ENCODE measurements at places on chromosomes 5 and 9.

GRCh38 chr5:109924237-109925107 lies 234.7 kb downstream of the MAN2A1 start:
- no peak for DNase-seq

DNA sequence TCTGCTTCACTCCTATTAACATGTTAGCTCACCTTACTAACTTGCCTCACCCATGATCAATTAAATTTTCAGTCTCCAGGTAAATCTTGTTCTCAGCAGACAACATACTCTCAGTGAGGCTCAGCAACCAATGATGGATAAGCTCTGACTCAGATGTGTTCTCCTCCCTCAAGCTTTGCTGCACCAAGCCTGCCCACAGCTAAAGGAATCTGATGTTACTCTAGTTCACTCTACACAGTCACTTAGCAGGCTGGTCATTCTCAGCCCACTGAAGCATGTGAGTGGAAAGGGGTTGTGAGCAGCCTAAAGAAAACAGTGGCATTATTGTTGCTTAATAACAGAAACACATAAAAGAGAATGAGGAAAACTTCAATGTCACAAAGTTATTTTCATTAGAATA lies 37.3 kb upstream of the CTNND2 start:
- no peak for DNase-seq

DNA sequence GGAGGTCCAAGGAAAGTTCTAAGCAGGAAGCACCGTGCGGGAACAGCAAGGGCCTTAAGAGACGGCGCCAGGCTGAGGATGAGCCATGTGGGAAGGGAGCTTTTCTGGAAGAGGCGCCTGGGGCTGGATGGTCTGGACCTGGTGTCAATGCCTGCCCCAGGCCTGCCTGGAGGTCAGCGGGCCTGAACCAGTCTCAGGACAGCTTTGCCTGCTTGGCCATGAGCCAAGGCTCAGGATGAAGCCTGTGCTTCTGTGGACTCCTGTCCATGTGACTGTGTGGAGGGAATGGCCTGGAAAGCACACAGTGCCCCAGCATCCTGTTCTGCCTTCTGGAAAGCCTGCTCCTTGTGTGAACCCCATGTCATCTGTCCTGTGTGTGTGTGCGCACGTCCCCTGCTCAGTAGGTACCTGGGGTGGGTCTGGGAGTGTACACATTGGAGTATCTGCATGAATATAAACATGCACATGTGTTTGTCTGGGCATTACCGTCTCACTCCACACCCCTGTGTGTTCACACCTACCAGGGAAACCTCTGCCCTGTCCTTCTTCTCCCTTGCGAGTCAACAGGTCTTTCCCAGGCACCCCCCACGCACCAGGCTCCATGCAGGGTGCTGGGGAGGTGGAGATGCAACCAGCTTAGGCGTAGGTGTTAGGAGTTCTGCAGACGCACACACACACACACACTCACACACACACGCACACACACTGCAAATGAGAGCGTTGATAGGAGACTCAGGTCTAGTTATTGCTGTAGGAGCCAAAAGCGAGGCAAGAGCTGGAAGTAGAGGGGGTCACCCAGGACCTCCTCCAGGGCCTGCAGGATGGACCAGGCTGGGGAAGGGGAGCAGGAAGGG lies 24.8 kb downstream of the DAB2IP start:
- DNase-seq, result no peak

DNA sequence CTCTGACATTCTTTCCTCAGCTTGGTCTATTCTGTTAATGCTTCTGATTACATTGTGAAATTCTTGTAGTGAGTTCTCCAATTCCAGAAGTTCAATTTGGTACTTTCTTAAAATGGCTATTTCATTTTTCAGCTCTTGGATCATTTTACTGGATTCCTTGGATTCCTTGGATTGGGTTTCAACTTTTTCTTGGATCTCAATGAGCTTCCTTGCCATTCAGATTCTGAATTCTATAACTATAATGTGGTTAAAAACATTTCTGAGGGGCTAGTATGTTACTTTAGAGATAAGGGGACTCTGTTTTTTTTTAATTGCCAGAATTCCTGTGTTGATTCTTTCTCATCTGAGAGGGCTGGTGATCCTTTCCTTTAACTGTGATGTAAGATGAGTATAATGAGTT lies 136.4 kb downstream of the MCTP1 start:
- DNase-seq, result no peak

GRCh38 chr5:73044546-73044945 lies 75.8 kb upstream of the TMEM171 start:
- DNase-seq, result no peak

DNA sequence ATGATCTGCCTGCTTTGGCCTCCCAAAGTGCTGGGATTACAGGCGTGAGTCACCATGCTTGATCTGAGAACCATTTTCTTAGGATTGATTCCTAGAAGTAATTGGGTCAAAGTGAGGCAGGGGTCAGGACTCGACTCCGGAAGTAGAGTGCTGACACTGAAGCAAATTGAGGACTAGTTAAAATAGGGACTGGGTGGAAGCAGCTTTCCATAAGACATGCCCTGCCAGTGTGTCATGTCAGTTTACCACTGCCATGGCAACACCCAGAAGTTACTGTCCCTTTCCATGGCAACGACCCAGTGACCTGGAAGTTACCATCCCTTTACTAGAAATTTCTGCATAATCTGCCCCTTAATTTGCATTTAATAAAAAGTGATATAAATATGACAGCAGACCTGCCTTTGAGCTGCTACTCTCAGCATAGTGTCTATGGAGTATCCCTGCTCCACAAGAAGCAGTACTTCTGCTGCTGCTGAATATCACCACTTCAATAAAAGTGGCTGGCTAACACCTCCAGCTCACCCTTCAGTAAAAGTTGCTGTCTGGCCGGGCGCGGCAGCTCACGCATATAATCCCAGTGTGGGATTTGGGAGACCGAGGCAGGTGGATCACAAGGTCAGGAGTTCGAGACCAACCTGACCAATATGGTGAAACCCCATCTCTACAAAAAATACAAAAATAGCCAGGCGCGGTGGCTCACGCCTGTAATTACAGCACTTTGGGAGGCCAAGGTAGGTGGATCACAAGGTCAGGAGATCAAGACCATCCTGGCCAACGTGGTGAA lies 47.8 kb upstream of the JADE2 start:
- DNase-seq, result no peak

DNA sequence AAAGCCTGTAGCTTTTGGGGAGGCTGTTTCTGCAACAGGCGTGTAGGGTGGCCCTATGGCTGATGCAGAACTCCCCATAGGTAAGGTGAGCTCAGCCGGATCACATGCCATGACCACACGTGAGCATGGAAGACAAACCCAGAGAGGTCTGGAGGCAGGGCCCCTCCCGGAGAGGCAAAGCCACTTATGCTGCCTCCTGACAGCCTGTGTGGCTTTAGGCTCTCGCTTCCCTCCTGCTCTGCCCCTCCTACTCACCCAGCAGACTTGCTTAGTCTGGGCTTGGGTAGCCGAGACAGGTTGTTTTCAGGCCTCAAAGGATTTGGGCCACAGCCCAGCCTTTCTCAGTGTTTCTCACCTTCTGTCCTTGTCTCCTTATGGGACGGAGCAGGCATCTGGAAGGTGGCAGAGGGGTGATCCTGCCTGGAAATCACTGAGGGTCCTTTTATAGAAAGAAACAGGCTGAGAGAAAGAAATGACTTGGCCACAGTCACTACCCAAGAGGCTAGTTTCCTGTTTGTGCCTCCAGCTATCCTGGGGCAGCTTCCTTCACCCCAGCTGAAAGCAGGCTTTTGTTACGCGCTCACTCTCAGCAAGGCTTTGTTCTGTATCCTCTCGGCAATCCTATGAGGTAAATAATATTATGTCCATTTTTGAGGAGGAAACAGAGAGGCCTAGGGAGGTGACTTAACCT lies 89.9 kb downstream of the DAB2IP start:
- no peak for DNase-seq

- no peak for DNase-seq
These were observed 331.3 kb downstream of the ASTN2 start for GRCh38 chr9:117083559-117083958.

DNA sequence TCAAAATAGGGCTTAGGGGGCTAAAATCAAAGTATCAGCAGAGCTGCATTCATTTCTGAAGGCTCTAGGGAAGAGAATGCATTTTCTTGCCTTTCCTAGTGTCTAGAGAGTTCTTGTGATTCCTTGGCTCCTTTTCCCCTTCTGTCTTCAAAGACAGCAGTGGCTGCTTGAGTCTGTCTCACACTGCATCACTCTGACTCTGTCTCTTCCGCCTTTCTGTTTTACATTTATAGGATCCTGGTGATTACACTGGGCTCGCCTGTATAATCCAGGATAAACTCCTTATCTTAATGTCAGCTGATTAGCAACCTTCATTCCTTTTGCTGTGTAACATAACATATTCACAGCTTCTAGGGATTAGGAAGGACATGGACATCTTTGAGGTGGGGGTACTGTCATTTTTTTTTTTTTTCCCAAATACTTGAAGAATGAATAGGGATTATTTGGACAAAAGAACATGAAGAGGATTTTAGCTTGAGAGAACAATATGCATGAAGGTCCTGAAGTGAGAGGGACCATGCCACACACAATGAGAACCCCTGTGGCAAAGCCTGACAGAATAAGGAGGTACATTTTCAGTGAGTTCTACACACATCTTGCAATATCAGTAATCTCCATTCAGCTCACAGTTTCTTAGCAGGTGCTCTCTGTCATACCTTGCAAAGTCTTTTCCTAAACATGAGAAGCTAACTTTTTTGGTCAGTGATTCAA lies 267.6 kb downstream of the FAM170A start:
- DNase-seq, result no peak

DNA sequence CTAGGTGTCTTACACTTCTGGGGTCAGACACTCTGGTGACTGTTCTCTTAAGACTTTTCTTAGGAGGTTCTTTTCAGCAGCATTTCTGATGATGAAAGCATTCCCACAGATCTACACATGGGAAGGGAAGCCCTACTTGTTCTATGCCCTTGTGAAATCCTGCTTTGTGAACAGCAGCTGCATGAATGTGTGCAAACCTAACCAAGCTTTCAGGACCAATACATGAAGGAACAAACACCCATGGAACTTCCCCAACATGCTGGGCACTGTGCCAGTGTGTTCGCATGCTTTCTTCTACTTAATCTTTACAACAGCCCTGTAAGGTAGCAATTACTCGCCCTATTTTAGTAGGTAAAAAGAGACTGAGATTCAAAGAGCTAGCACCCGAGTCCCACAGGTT lies 439.9 kb upstream of the KLF4 start:
- peak; percentile 35 for DNase-seq

DNA sequence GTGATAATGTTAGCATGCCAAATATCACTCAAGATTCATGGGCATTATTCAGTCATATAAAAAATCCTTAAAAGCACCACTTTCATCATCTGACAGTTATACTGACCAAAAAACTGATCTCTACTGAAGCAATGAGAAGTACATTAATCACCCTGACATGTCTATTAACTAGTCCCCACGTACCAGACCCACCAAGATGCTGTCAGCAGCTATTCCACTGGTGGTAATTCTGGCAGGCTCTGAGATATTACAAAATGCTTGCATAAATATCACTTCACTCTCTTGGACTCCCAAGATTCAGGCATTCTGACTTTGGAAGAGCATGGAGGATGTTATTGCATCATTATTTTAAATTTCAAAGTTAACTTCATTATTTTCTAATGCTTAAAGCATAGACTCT lies 717.0 kb downstream of the DNAH5 start:
- DNase-seq, result no peak

DNA sequence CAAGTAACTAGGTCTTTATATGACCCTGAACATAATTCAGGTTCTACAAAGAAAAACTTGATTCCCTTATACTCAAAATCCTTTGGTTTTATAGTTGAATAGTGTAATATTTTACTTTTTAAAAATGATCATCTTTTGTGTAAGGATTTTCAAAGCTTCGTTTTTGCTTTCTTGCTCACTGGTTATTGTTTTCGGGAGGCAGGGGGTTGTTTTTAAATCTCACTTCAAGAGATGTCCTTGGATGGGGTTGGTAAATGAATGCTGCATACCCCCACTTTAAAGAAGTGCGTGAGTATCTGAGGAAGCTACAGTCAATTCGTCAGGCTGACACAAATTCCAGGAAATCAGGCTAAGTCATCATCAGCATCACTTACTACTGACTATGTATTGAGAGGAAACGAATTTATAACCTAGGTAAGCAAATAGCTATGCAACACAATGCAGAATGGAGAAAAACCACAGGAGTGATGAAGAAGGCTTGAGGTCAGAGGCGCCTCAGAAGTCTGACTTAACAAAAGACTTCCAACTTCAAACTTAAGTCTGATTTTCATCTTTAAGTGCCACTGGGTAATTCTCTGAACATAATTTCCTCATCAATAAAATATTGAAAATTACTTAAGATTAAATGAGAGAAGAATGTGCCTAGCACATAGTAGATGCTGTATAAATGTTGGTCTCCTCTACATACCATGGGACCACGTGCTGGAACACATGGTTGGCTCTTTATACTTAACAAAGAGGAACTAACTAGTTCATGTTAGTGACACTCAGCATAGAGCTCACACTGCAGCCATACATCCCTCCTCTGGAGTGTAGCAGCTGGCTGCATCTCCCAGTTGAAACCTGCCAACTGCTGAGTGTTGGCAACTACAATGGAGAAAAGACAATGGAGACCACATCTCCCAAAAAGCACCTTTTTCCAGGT lies 106.0 kb upstream of the KIF2A start:
- no peak for DNase-seq

- DNase-seq, result no peak
These were observed 27.7 kb downstream of the NSG2 start for GRCh38 chr5:174073122-174073660.

- DNase-seq, result no peak
These were observed 95.9 kb upstream of the GNAQ start for GRCh38 chr9:78127279-78128225.

DNA sequence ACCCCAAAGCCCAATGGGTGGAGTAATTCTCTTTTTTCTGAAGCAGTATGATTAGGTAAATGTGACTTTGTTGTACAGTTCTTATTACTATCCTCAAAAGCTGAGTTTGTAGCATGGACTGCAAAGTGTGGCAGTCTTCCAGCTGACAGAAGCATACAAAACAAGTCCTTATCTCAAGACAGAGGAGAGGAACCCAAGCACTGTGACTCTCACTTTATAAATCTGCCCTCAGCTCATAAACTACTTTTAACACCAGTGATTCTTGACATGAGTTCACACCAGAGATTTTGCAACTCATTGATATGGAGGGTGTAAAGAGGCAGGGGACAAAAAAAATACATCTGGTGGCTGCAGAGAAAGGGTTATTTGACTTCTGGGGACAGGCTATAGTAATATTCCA lies 251.6 kb downstream of the NTRK2 start:
- no peak for DNase-seq

Measured in AG20443 (cell line).